ENCODE measurements at places on chromosomes 13 and 19. TPM values are rescaled to one million over a fixed set of nuclear protein-coding genes. Genes with fewer than 3 reads are reported as not detected.

NMRK2 gene
- not detected for polyA plus RNA-seq

GRCh38 chr13:77784515-77784914 is 87.0 kb downstream of the SLAIN1 start:
- no peak overlapping the region for H3K27ac ChIP-seq
- no peaks in the 10 kb centered on the region for H3K27me3 ChIP-seq
- H3K4me1 ChIP-seq = no peaks in the 10 kb centered on the region
- DNase-seq = no peak
- H3K4me3 ChIP-seq = no peak overlapping the region
- H3K36me3 ChIP-seq = no peaks in the 10 kb centered on the region

DNA sequence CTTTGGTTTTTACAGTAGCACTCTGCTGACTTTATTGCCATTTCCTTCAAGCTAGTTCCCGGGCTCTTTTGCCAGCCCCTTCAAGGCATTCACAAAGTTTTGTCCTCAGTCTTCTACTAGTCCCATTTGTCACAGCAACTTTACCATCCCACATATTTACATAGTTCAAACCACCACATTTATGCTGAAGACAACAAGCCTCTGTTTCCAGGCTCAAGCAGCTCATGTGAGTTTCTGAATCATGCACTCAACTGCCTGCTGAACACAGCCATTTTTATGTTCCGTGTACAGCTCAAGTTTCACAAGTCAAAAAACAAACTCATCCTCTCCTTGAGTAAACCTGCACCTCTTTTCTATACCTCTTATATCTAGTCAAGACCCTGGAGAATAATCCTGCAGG is 977.0 kb upstream of the SLC10A2 start:
- no peaks in the 10 kb centered on the region for H3K4me1 ChIP-seq
- no peak overlapping the region for H3K4me3 ChIP-seq
- no peaks in the 10 kb centered on the region for H3K36me3 ChIP-seq
- no peak overlapping the region for H3K27ac ChIP-seq
- H3K27me3 ChIP-seq = no peaks in the 10 kb centered on the region
- no peak for DNase-seq

DNA sequence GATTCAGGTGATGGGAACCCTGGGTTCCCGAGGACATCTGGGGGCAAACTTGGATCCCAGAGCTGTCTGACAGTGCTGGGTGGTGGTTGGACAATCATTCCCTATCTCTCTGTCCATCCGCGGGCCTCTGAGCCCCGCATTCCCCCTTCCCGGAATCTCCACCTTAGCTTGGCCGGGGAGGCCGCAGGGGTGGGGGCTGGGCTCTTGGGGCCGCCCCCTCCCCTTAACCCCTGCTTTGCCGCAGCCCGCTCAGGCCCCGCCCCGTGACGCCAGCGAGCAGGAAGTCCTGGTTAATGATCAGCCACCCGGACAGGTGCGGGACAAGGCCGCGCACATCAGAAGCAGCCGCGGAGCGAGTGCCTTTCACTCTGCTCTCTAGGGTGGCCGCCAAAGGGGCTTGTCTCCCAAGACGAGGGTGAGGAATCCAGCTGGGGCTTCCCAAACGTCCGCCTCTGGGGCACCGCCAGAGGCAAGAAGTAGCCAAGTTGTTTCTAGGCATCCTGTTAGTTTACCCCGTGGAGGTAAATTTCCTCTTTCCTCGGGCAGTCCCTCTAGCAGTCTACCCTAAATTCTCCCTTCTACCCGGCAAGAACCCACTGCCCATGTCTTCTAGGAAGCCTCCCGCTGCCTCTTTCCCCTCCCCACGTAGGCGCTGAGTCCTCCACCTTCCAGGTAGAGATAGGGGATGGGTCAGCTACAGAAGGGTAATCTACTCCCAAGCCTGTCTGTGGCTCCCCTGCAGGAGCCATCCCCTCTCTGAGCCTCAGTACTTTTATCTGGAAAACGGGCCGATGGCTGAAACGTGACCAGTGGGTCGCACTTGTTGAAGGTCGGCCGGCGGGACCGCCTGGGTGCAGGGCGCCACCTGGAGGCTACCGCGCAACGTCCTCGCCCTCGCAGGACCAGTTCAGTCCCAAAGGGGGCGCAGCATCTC is 3.0 kb downstream of the IRF2BP1 start:
- no peaks in the 10 kb centered on the region for H3K36me3 ChIP-seq
- DNase-seq = peak; percentile 32
- H3K27ac ChIP-seq = no peak overlapping the region
- H3K4me3 ChIP-seq = peak overlapping the region; percentile 22
- peaks cover 14% of the 10 kb centered on the region for H3K4me1 ChIP-seq

DNA sequence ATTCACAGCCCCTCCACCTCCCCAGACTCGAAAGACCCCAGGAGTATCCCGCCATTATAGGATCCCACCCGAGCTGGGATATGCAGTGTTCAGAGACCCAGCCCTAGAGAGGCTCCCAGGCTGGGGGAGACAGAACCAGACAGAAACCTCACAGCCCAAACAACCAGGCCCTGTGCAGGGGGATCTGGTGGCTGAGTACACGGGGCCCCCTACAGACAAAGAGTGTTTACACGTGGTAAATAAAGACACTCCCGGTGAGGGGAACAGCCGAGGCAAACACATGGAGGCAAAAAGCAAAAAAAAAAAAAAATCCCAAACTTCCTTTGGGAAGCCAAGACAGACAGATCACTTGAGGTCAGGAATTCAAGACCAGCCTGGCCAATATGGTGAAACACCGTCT is 25.1 kb downstream of the TINCR start:
- peaks cover 3% of the 10 kb centered on the region for H3K4me1 ChIP-seq
- DNase-seq = no peak
- H3K4me3 ChIP-seq = no peak overlapping the region

All from keratinocyte (primary cell).